ENCODE measurements at places on chromosomes 11 and 22. TPM values are rescaled to one million over a fixed set of nuclear protein-coding genes. Genes with fewer than 3 reads are reported as not detected.

The MMP27 gene
- not detected for total RNA-seq

The OR52I2 gene
- not detected for total RNA-seq

DNA sequence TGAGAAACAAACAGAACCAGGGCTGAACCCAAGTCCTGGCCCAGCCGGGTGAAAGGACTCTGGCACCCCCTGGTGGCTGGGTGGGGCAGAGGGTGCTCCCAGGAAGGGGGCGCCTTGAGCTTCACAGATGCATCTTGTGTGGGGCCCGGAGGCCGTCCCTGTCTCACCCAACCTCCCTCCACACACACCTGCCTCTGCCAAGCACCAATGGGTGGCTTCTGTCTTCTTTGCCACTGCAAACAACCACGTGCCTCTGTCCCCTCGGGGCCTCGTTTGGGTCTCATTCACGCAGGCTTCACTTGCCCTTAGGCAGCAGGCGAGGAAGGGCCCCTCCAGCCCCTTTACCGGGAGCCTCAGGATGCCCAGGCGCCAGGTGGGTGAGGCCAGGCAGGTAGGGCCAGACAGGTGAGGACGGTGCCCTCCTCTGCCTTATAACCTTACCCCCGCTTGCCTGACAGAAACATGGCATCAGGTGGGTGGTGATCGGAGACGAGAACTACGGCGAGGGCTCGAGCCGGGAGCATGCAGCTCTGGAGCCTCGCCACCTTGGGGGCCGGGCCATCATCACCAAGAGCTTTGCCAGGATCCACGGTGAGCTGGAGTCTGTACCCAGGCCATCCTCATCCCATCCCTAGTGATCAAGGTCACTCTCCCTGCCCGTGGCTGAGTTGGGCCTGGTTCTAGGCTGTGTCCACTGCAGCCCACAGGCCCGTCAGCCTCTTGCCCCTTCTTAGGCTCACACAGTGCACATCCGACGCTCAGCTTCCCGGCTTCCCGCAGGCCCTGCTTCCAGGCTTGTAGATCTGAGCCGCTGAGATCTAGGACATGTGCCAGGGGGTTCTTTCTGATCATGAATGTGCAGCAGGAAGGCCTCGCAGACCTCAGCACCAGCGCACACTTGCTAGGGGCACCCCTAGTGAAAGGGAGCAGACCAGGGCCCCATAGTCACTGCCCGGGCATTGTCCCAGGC lies 17.2 kb downstream of the POLR3H start:
- no peak overlapping the region for H3K4me3 ChIP-seq

GRCh38 chr11:60785806-60786361 lies 751 bp downstream of the MS4A10 start:
- H3K4me3 ChIP-seq: no peak overlapping the region
- DNase-seq: no peak
- no peaks in the 10 kb centered on the region for H3K27me3 ChIP-seq
- H3K27ac ChIP-seq: no peak overlapping the region
- H3K4me1 ChIP-seq: no peaks in the 10 kb centered on the region

GRCh38 chr22:38947321-38948140 lies 9.9 kb upstream of the APOBEC3A start:
- H3K4me1 ChIP-seq: no peaks in the 10 kb centered on the region
- H3K27me3 ChIP-seq: peaks cover 1% of the 10 kb centered on the region
- no peak for DNase-seq
- H3K27ac ChIP-seq: no peak overlapping the region
- H3K36me3 ChIP-seq: no peaks in the 10 kb centered on the region

- no peak overlapping the region for H3K4me3 ChIP-seq
- H3K36me3 ChIP-seq: no peaks in the 10 kb centered on the region
- H3K27me3 ChIP-seq: peaks cover 15% of the 10 kb centered on the region
- H3K4me1 ChIP-seq: peaks cover 8% of the 10 kb centered on the region
- no peak overlapping the region for H3K27ac ChIP-seq
These were observed 18.8 kb downstream of the TRPM5 start for GRCh38 chr11:2425506-2425905.

DNA sequence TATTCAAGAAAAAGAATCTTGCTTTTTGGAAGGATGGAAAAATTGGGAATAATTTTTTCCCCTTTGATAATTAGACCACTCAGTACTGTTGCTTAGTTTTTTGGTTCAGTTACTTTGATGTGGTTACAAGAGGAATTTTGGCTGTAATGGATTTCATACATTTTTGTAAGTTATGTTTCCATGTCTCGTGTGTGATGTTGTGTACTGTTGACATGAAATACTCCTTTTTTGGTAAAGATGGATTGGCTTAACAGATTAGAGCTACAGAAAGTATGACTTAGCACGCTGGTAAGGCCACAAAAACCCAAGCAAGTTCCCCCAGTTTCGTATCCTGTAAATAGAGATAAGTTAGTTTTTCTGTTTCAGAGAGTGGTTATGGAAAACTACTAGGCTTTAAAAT lies 11.9 kb downstream of the TBCEL start:
- DNase-seq: no peak
- H3K27ac ChIP-seq: no peak overlapping the region
- H3K4me3 ChIP-seq: no peak overlapping the region
- H3K27me3 ChIP-seq: no peaks in the 10 kb centered on the region
- peaks cover 47% of the 10 kb centered on the region for H3K4me1 ChIP-seq

DNA sequence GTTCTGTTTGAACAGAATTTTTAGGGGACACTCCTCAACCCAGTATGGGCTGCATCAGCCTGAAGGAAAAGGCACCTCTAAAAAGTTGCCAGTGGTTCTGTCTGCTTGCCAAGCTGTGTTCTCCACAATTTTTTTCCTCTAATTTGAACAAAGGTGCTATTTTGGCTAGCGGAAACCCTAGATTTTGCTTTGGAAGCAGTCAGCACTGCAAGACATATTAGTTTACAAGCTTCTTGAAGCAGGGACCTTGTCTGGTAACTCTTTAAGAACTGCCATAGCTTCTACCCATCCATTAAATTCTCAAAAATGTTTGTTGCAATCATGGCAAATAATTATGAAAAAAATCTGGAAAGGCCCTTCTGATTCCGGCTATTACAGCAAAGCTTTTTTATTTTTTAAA lies 75.6 kb upstream of the HEPHL1 start:
- no peak overlapping the region for H3K4me3 ChIP-seq
- no peaks in the 10 kb centered on the region for H3K4me1 ChIP-seq

- no peaks in the 10 kb centered on the region for H3K36me3 ChIP-seq
- peaks cover 18% of the 10 kb centered on the region for H3K4me1 ChIP-seq
- no peak overlapping the region for H3K4me3 ChIP-seq
- H3K27me3 ChIP-seq: peaks cover 4% of the 10 kb centered on the region
- no peak overlapping the region for H3K27ac ChIP-seq
These were observed 67.4 kb downstream of the BRD1 start for GRCh38 chr22:49760280-49760629.

DNA sequence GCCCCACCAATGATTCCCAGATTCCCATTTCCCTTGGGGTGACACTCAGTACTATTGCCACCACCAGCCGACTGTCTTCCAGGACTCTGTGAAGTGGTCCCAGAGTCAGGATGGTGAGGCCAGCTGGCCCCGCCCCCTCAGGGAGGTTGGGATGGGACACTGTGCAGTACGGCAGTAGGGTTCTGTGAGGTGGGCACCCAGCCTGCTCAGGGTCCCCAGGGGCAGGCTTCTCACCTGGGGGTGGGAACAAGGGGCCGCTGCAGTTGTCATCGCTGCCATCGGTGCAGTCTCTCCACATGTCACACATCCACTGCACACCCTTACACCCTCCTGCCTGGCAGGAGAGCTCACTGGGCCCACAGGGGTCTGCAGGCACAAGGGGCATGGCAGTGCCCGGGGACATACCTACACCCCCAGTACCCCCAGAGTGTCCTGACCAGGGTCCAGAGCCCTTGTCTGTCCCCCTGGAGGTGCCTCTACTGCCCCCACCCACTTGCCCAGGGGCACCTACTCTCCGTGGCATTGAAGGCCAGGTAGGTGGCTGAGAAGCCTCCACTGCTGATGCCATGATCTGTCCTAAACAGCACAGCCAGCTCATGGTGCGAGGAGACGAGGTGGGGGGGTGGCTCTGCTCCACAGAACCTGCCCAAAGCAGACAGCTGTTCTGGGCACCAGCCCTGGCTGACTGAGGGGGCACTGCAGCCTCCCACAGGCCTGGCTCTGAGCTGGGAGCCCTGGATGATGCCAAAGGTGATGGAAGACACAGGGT lies 1.9 kb upstream of the C1QTNF5 start:
- no peaks in the 10 kb centered on the region for H3K36me3 ChIP-seq
- H3K27me3 ChIP-seq: peaks cover 56% of the 10 kb centered on the region
- no peak overlapping the region for H3K27ac ChIP-seq
- no peak overlapping the region for H3K4me3 ChIP-seq

DNA sequence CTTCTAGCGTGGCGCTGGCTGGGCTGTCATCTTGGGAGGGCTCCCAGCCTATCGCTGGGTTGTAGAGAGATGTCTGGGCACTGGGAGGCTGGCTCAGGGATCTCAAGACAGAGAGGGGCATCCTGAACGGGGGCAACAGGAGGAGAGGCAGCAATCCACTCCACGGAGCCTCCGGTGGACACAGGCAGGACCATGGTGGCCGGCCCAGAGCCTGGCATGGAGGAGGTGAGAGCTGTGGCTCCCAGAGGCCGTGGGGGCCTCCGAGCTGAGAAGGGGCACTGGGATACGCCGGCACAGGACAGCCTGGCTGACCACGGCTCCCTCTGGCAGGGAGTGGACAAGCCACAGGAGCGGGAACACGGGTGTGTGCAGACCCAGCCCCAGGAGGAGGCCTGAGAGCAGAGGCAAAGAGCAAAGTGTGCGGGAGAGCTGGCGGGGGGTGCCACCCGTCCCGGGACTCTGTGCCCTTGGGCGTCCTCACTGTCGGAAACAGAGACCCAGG lies 9.1 kb downstream of the MRGPRF start:
- peaks cover 4% of the 10 kb centered on the region for H3K27me3 ChIP-seq
- H3K36me3 ChIP-seq: no peaks in the 10 kb centered on the region
- peaks cover 31% of the 10 kb centered on the region for H3K4me1 ChIP-seq
- DNase-seq: no peak

DNA sequence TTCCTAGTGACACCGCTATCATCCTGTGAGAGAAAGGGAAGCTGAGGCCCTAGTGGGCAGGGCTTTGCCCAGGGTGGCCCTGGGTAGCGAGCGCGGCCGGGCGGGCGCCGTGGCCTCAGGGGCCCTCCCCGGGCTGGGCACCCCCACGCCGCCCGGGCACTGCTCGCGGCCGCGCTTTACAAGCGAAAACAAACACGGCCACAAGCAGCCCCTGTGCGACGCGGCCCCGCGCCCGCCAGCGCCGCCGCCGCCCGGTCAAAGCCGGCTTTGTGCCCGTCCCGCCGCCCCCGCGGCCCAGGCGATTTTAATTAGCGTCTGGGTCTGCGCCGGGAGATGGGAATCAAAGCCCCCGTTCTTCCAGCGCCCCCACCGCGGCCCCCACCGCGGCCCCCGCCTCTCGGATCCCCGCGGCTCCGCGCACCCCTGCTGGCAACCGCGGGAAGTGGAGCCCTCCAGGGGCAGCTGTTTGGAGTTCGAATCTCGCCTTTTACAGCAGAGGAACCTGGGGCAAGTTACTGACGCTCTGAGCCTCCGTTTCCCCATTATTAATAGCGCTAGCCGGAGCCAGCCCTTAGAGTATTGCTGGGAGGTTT lies 47.9 kb downstream of the CHRDL2 start:
- H3K36me3 ChIP-seq: no peaks in the 10 kb centered on the region
- H3K27me3 ChIP-seq: peaks cover 1% of the 10 kb centered on the region
- peak overlapping the region; percentile 40 for H3K4me3 ChIP-seq

- H3K4me3 ChIP-seq: no peak overlapping the region
- H3K36me3 ChIP-seq: no peaks in the 10 kb centered on the region
- H3K27ac ChIP-seq: no peak overlapping the region
- DNase-seq: no peak
- peaks cover 52% of the 10 kb centered on the region for H3K4me1 ChIP-seq
- H3K27me3 ChIP-seq: no peaks in the 10 kb centered on the region
These were observed 10.6 kb downstream of the SLC5A4 start for GRCh38 chr22:32244547-32244946.

- no peaks in the 10 kb centered on the region for H3K4me1 ChIP-seq
- H3K36me3 ChIP-seq: no peaks in the 10 kb centered on the region
- no peak overlapping the region for H3K4me3 ChIP-seq
- no peak for DNase-seq
- no peak overlapping the region for H3K27ac ChIP-seq
- H3K27me3 ChIP-seq: no peaks in the 10 kb centered on the region
These were observed 130.5 kb downstream of the GRIA4 start for GRCh38 chr11:105740164-105740903.

- no peaks in the 10 kb centered on the region for H3K36me3 ChIP-seq
- H3K4me3 ChIP-seq: no peak overlapping the region
- no peak overlapping the region for H3K27ac ChIP-seq
- peaks cover 22% of the 10 kb centered on the region for H3K4me1 ChIP-seq
- no peak for DNase-seq
- H3K27me3 ChIP-seq: no peaks in the 10 kb centered on the region
These were observed 61.0 kb downstream of the APIP start for GRCh38 chr11:34855021-34855753.
